ENCODE measurements at places on chromosomes 5 and 9.

GRCh38 chr5:72383726-72384125, 63.6 kb downstream of the PTCD2 start:
- DNase-seq = no peak

DNA sequence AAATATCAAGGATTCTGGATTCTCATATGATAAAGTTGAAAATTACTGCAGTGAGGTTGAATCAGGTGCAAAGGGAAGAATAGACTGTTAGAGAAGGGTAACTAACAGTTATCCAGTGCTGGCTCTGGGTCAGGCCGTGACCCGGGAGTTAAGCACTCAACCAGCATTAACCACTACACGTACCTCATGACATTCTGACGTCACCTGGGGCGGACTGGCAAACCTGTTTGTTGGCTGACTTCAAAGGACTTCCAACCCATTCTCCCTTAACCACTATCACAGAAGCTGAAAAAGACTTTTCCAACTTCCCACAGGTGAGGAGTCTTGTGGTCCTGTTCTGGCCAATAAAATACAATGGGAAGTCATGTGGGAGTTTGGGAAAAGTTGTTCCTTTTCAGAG, 268.9 kb downstream of the ENC1 start:
- no peak for DNase-seq

- no peak for DNase-seq
Observed at GRCh38 chr5:378976-379742, 57.6 kb downstream of the AHRR start.

DNA sequence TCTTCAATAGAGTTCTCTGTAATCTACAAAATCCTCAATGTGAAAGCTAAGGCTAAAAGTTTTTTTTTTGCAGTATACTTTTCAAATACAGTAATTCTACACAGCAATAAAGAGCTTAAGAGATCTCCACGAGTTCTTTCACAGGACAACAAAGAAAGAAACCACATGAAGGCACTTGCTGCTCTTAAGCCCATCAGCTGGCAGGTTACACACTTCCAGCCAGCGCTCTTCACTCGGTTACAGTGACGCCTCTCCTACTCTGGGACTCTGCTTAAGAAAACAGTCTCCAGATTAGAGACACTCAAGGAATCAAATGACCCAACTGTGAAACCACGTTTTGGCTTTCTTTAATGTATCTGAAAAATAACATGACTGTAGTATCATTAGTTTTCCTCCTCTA, 85.0 kb downstream of the ROR2 start:
- no peak for DNase-seq

- no peak for DNase-seq
Observed at GRCh38 chr5:56522169-56522568, 289.0 kb upstream of the ANKRD55 start.

- DNase-seq = no peak
Observed at GRCh38 chr5:134136771-134137170, 22.3 kb downstream of the TCF7 start.

- no peak for DNase-seq
Observed at GRCh38 chr5:18745988-18746615, 1111.8 kb downstream of the TAF11L14 start.

DNA sequence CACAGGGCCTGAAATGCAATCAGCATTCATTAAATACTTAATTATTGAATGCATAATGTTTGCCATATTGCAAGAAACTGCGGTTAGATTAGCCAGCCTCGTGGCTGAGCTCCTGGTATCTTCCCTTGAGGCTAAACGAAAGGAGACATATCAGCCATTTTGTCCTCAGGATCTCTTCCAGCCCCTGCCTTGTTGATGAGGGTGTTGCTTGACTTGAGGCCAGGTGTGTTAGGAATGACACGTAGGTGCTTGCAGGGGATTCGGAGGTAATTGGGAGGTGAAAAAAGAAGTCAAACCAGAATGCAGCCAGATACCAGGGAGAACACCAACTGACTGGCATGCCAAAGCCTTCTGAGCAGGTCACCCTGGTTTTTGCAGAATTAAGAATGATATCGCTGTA, 12.5 kb downstream of the SH3RF2 start:
- no peak for DNase-seq

GRCh38 chr5:128673000-128673399, 135.0 kb upstream of the FBN2 start:
- DNase-seq = no peak

DNA sequence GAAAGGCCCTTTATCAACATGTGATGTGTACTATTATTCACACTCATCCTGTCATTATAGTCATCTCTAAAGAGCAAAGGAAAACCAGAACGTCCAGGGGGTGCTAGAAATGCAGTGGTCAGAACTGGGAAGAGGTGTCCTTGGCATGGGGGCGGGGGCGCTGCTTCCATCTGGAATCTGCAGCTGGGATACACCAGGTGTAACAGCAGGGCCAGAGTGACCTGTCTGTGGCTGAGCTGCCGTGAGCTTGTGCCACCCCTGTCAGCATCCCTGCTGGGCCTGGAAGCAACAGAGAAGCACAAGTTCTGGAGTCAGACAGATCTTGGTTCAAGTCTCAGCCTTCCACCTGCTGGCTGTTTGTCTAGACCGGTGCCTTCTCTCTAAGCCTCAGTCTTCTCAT, 263.3 kb upstream of the MVB12B start:
- DNase-seq = no peak

- no peak for DNase-seq
Observed at GRCh38 chr5:53479045-53479589, 1.3 kb upstream of the FST start.

- DNase-seq = no peak
Observed at GRCh38 chr9:90420768-90421513, 221.7 kb downstream of the DIRAS2 start.

GRCh38 chr5:150271923-150272322, 17.6 kb downstream of the CAMK2A start:
- no peak for DNase-seq

- DNase-seq = no peak
Observed at GRCh38 chr5:67985686-67986387, 229.7 kb upstream of the PIK3R1 start.

DNA sequence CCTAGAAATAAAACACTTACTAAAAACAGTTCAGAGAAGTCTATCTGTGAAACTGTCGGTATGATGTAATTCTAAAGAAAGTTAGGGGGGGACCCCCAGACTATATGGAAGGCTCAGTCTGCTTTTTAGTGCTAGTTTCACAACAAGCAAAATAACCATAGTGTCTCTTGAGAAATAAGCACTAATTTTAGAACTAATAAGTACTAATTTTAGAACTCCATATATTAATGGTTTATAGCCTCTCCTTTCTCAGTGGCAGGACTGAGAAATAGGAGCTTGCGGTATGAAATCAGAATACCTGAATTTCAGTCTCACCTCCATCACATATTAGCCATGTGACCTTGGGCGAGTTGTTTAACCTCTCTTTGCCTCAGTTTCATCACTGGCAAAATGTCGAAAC, 1.4 kb upstream of the PHF24 start:
- DNase-seq = no peak

DNA sequence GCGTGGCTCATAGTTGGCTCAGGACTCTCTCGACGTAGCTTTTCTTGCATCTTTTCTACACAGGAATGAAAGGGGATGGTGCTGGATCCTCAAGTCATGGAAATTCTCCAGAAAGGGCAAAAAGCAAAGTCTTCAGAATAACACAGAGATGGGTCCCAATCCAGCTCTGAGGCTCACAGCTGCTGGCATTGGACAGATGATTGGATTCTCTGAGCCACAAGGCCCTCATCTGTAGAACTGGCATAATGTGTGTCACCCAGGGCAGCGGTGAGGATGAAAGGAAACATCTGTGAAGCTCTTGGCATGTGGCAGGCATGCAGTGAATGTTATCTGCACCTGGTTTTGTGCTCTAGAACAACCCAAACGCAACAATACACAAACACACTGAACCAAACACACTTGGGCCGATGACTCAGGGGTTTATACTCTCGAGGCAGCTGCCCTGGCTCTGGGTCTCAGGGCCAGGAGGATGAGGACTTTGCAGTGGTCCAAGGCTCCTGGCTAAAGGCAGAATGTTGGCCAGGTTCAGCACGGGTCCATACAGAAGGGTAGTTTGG, 64.0 kb upstream of the UBTD2 start:
- DNase-seq = no peak

GRCh38 chr5:89129941-89130340, 247.0 kb upstream of the MEF2C start:
- no peak for DNase-seq

- DNase-seq = no peak
Observed at GRCh38 chr5:133265720-133266526, 214.1 kb downstream of the HSPA4 start.

DNA sequence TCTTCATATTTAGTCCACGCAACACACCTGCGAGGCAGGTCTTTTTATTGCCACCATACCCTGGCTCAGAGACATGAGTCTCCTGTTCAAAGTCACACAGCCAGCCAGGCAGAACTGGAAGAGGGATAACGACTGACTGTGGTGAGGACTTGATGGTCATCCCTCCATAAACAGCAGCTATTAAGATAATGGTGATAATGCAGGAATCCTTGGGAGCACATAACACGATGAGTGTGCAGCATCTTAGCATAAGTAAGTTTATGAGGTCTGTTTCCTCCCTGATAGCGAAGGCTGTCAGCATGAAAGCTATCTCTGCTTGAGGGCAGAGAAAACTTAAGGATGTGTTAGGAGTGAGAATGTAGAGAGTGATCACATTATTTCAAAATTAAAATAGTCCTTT, 30.9 kb downstream of the KCTD16 start:
- no peak for DNase-seq

- DNase-seq = peak; percentile 85
Observed at GRCh38 chr9:37943345-37944265, 39.7 kb upstream of the SLC25A51 start.

DNA sequence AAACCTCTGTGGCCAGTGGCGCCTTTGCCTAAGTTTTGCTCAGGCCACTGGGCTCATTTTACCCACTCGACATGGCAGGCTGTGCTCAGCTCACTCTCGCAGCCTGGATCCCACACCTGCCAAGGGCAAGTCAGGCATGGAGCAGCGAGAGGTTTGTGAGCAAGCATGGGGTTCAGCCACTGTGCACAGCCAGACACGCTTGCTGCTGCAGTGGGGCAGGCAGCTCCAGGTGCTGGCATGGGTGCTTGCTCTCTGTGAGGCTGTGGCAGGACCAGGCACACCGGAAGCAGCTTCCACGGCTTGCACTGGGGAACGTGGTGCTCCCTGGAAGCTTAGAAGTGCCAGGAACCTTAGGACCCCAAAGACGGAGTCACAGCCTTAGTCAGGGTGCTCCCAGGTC, 470.1 kb downstream of the CDH9 start:
- DNase-seq = no peak

DNA sequence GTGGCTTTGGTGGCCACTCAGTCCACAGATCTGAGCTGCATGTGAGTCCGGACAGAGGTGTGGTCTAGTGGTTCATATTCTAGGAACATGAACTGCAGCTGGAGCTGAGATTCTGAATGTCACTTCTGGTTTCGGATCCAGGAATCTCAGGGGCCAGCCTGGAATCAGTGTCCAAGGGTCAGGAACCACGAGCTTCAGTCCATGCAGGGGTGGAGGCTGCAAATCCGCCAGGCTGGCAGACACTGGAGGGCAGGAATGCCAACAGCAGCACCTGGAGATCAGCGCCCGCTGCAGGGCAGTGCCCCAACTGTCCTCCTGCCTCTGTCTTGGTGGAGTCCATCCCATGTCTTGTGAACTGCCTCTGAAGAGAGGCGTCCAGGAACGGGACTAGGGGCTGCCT, 73.5 kb downstream of the CACNA1B start:
- no peak for DNase-seq

DNA sequence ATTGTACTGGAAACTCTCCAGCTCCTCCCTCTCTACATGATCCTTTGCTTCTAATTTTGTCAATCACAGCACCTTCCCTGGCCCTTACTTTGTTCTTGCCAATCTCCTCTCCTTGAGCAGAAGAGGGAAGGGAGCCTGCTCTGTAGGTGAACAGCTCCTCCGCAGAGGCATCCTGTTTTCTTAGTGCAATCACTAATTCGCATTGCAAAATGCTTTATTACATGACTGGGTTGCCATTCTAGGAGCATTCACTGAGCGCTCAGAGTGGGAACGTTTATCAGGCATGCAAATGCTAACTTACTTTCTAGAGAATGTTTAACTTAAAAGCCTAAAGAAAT, 416 bp upstream of the SNX18 start:
- no peak for DNase-seq

DNA sequence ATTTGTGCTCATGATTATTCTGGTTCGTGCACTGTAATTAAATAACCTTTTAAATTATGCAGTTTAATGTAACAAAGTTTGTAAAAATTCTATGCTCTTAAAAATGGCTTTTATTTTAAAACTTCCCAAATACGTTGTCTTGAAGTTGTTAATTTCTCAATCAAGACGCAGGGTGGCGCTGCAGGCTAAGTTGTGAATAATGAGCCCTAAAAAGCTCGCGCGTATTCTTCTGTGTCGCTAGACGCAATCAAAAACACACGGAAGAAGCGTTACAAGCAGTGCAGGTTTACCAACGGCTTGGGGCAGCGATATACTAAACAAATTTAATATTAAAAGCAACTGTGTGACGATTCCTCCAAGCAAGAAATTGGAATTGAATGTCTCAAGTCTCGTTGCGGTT, at the start of gene PCDHB4:
Gene PCDHB4 (plus strand): TSS at position 256 of the 400 bp plus-strand sequence. CDS start 181 bp downstream, outside the sequence.
- DNase-seq = no peak

- DNase-seq = no peak
Observed at GRCh38 chr9:38467404-38467803, 43.1 kb upstream of the IGFBPL1 start.

- no peak for DNase-seq
Observed at GRCh38 chr5:168137265-168137664, 154.2 kb upstream of the WWC1 start.

DNA sequence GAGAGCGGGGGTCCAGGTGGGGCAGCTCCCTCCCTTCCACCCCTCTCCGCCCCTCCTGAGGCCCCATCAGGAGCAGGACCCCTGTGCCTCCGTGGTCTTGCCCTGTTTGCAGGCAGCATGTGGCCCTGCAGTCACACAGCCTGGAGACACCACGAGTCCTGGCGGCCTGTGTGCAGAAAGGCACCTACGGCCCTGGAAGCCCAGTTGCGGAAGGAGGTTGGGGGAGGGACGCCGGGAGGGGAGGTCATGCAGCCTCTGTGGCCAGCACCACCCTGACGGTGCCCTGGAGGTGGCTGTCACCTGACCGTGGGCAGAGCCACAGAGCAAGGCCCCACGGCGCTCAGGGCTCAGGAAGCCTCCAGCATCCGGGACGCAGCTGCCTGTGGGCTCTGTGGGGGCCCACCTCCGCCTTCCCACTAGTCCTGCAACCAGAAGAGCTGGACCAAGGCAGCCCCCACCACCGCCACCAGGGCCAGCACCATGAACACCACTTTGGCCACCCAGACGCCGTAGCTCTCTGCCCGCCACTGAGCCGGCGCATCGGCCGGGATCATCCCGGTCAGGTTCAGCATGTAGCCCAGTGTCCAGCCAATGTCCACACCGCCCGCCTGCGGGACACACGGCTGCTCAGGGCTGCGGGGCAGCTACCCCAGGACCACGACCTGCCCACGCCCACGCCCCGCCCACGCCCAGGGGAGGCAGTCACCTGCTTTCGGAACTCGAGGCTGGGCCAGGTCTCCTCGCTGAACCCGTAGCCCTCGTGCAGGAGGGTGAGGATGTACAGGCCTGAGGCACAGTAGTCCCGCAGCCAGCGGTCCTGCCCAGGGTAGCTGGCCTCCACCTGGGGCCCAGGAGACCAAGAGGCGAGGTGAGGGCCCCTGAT, 6.4 kb downstream of the ENTPD8 start:
- DNase-seq = no peak

GRCh38 chr9:90891308-90892040, 89.9 kb downstream of the SYK start:
- no peak for DNase-seq
